Colonic mucosa (tissue), 4 donors: ENCODE measurements at places on chromosomes 5 and 9. TPM values are rescaled to one million over a fixed set of nuclear protein-coding genes. Genes with fewer than 3 reads are reported as not detected.

INSL4 gene
- total RNA-seq, result not detected

DCAF12 gene
- total RNA-seq, result 37.9 TPM

AMBP gene
- total RNA-seq, result 5.7 TPM

LHFPL2 gene
- 35.5 TPM for total RNA-seq

ERGIC1 gene
- 191 TPM for total RNA-seq

HK3 gene
- 1.6 TPM for total RNA-seq

RECK gene
- 4.5 TPM for total RNA-seq

GALNT12 gene
- 145 TPM for total RNA-seq

PHF24 gene
- total RNA-seq, result 0.64 TPM

FAT2 gene
- total RNA-seq, result not detected

SLC6A18 gene
- total RNA-seq, result 0.27 TPM

DNA sequence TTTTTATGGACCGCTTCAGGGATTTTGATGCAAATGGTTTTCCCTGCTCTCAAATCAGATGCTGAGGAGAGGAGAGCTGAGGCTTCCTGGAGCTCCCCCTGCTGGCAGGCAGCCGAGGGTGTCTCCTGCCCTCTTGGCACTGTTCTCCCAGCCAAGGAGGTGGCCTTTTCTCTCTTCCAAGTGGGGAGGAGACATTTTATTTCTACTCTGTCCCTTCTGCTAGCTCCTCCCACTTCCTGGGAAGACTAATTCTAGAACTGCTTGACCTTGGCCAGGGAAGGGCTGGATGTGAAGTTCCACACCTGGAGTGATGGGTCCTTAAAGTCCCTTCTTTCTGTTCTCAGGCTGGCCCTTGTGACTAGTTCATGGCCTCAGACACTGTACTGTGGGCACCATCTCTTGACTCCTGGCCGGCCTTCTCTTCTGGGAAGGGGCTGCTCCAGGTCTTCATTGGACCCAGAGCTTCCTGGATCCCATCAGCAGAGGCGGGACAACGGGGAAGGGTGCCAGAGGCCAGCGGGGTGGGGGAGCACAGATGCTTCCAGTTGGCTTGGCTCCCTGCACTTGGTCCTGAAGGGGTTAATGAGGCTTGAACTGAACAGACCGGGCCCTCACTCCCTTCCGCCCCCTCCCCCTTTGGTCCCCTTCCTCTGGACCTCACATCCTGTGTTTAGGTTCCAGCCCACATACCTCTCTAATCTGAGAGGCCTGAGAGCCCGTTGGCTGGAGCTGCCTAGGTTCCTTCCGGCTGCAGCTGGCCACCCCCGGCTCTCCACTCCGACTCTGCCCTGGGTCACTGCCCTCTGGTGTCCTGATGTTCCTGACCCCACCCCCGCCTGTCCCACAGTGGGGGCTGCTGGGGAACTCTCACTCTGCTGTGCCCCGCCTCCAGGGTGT, 32.1 kb downstream of the PTPA start:
- H3K36me3 ChIP-seq, result no peaks in the 10 kb centered on the region
- peaks cover 25% of the 10 kb centered on the region for H3K4me1 ChIP-seq
- H3K4me3 ChIP-seq, result no peak overlapping the region

- no peak overlapping the region for H3K4me3 ChIP-seq
- no peaks in the 10 kb centered on the region for H3K27me3 ChIP-seq
- H3K27ac ChIP-seq, result no peak overlapping the region
- DNase-seq, result no peak
- H3K4me1 ChIP-seq, result no peaks in the 10 kb centered on the region
Measured at GRCh38 chr9:2151171-2151570, 136.0 kb downstream of the SMARCA2 start.

- no peak overlapping the region for H3K4me3 ChIP-seq
- H3K27ac ChIP-seq, result no peak overlapping the region
- DNase-seq, result no peak
Measured at GRCh38 chr5:130652176-130652575, 512.9 kb downstream of the HINT1 start.

GRCh38 chr9:124035001-124035650, 23.6 kb downstream of the LHX2 start:
- H3K27ac ChIP-seq, result no peak overlapping the region
- H3K27me3 ChIP-seq, result peaks cover 16% of the 10 kb centered on the region
- H3K4me1 ChIP-seq, result no peaks in the 10 kb centered on the region
- no peak overlapping the region for H3K4me3 ChIP-seq
- no peaks in the 10 kb centered on the region for H3K36me3 ChIP-seq
- no peak for DNase-seq

- H3K4me3 ChIP-seq, result no peak overlapping the region
- no peak for DNase-seq
- H3K4me1 ChIP-seq, result no peaks in the 10 kb centered on the region
- no peaks in the 10 kb centered on the region for H3K36me3 ChIP-seq
Measured at GRCh38 chr5:25993701-25994100, 1044.7 kb downstream of the CDH9 start.

- DNase-seq, result no peak
- no peak overlapping the region for H3K4me3 ChIP-seq
Measured at GRCh38 chr5:17910318-17910717, 276.1 kb downstream of the TAF11L14 start.

DNA sequence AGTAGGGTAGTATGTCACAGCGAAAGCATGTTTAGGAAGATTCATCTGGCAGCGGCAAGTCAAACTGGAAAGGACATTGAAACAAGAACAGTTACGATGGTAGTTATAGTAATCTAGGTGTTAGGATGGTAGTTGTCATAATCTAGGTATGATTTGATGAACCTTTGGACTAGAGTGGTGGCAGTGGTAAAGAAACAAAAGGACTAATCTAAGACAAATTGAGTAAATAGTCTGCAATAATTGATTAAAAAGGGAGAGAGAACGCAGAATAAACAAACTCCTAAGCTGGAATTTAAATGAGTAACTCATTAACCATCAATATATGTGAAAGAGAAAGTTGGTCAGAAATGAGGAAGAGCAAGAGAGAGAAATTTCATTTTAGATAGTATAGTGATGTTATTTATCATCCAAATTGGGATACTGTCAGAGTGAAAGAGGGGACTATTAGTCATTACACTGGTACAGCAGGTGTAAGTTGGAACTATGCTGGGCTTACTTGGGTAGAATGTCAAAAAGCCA, 56.8 kb downstream of the MTREX start:
- no peaks in the 10 kb centered on the region for H3K36me3 ChIP-seq
- no peak for DNase-seq
- H3K27me3 ChIP-seq, result no peaks in the 10 kb centered on the region
- no peak overlapping the region for H3K27ac ChIP-seq

DNA sequence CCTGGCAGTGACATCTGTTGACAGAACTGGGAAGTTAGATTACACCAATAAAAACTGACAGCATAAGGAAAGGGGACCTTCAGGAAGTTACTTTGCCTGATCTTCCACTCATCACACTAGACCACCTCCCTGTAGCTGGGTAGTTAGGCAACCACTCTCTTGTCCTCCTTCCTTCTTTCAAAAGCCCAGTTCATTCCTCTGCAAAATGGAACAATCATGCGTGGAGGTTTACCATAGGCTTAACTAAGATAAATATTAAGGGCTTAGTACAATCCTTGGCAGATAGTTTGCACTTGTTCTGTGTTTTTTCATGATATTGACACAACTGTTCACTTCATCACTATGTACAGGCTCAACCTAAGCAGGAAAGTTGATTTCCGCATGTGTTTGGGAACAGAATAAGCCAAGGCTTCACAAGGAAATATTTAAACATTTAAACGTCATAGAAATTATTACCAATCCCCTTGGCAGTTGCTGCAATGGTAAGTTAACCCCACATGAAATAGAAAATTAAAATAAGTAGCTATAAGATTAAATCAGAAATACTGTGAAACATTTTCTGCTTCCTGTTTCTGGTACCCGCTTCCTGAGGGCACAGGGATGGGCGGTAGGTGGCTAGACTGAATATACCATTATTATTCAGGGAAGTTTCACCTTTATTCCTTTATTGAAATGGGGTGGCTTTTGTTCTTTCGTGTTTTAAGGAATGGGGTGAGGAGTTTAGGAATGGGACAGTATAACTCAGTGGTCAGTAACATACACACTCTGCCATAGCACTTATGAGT, 9.9 kb upstream of the PTGER4 start:
- no peaks in the 10 kb centered on the region for H3K27me3 ChIP-seq
- H3K36me3 ChIP-seq, result no peaks in the 10 kb centered on the region
- no peak for DNase-seq
- no peaks in the 10 kb centered on the region for H3K4me1 ChIP-seq
- H3K4me3 ChIP-seq, result no peak overlapping the region

GRCh38 chr9:113326230-113326629, 13.8 kb downstream of the WDR31 start:
- no peak for DNase-seq
- no peaks in the 10 kb centered on the region for H3K27me3 ChIP-seq
- no peaks in the 10 kb centered on the region for H3K36me3 ChIP-seq
- no peak overlapping the region for H3K4me3 ChIP-seq

DNA sequence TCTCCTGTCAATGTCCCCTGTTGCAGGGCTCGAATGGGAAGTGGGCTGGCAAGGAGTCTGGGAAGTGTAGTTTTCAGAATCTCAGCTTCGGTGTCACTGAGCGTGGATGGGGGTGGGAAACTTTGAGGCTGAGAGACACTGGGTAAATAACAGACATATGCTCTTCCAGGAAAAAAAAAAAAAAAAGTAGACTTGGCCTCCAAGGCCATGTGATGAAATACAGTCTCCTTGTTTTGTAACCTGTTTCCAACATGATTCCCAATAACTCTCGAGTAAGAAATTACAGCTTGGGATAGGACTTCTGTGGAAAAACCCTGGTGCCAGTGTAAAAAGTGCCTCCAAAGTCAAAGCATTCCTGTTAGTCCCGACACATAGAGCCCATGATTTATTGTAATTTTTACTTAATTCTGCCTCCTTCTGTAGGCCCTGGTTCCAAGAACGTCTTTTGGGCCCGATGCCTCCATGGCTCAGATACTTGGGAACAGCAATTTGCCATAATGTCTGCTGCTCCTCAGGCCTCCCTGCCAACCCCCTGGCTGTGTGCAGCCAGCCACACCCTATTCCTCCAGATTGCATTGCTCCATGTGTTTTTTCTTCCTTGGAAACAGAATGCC, 119.5 kb upstream of the TNC start:
- no peak for DNase-seq
- H3K36me3 ChIP-seq, result no peaks in the 10 kb centered on the region
- no peaks in the 10 kb centered on the region for H3K4me1 ChIP-seq
- no peak overlapping the region for H3K4me3 ChIP-seq

- H3K36me3 ChIP-seq, result no peaks in the 10 kb centered on the region
- no peak overlapping the region for H3K27ac ChIP-seq
- H3K27me3 ChIP-seq, result no peaks in the 10 kb centered on the region
- DNase-seq, result no peak
- H3K4me3 ChIP-seq, result no peak overlapping the region
- no peaks in the 10 kb centered on the region for H3K4me1 ChIP-seq
Measured at GRCh38 chr5:178463321-178464155, 126.7 kb downstream of the COL23A1 start.
